ENCODE measurements at places on chromosomes 11 and 22.
A peak's percentile ranks its signal among the peaks of the same experiment; 100 is the strongest.

GRCh38 chr22:33873666-33874065 lies 46.6 kb downstream of the LARGE1 start:
- no peak for DNase-seq

GRCh38 chr11:121435132-121435531 lies 17.0 kb upstream of the SORL1 start:
- no peak for DNase-seq

- DNase-seq, result no peak
These were observed 336.2 kb downstream of the ETS1 start for GRCh38 chr11:128251140-128251539.

DNA sequence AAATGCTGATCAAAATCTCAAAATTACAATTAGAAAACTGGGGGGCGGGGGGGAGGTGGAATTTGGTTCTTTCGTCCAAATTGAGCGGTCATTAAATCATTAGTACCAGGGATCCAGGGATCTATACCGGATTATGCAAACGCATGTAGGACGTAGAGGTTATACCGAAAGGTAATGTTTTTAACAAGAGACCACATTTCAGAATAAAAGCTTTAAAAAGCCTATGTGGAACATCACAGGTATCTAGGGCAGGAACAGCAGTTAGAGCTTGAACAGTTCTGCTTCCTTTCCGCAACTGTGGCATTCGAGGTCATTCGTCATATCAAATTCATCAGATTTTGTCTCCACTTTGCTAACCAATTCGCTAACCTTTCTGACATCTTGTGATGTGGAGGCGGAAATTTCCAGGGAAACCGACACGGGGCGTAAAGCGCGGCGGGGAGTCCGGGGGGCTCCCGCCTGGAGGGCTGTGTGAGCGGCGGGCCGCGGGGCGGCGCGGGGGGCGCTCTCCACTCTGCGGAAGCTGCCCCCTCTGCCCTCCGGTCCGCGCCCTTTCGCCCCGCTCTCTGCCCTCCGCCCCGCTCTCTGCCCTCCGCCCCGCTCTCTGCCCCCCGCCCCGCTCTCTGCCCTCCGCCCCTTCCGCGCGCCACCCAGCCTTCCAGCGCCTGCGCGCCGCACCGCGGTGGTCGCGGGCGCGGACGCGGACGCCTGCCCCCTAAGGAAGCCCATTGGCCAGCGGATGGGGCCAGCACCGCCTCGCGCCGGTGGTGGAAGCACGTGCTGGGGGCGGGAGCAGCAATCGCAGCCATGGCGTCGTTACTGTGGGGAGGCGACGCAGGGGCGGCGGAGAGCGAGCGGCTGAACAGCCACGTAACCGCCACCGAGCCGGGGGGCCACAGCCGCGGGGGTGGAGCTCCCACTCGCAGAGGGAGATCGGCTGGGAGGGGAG lies at the start of gene DDX25:
DDX25 (plus strand) TSS at position 798 of the 949 bp plus-strand sequence; CDS start at position 808, 10 bp downstream.
- DNase-seq, result peak; percentile 77

DNA sequence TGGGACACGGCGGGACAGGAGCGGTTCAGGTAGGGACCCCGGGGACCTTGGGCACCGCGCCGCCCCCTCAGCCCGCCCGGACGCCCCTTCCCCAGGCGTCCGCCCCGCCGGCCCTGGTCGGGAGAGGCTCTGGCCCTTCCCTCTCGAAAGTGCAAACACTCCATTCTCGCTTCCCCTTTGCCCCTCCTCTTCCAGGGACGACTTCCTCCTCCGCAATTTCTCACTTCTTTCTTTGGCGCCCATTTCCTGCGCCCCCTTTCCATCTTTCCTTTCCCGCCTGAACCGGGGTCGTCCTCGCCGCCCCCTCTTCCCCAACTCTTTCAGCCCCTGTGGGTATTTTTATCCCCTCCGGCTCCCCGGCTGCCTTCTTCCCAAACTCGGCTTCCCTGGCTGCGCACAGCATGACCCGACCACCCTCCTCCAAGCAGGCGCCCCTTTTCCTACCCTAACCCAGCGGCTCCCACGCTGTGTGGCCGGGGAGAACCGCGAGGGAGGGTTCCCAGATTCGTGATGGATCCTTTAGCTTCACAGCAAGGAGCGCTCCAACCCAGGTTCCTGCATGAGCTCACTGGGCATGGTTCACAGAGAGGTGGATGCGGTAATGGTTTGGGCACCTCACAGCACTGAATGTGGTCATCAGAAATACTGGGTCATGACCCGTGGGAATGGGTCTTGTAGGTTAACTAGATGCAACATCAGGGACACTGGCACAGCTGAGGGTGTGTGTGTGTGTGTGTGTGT lies 689 bp downstream of the RAB39A start:
- DNase-seq, result no peak

DNA sequence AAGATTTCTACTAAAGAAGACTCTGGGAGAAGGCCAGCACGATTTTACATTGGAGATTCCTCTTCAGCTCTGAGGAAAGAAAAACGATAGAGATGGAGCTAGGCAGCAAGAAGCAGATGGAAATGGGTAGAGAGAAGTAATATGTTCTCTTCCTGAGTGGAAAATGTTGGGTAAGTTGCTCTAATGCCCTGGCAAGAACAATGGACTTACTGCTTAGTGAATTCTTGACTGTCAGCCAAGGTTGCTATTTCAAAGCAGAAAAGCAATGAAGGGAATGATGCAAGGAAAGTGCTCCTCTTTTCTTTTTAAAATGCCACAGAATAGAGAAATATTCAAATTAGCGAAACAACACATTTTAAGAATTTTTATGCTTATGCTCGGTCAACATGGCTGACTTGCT lies 38.4 kb upstream of the CWF19L2 start:
- no peak for DNase-seq

- no peak for DNase-seq
These were observed 134.7 kb upstream of the PGR start for GRCh38 chr11:101264306-101264705.

DNA sequence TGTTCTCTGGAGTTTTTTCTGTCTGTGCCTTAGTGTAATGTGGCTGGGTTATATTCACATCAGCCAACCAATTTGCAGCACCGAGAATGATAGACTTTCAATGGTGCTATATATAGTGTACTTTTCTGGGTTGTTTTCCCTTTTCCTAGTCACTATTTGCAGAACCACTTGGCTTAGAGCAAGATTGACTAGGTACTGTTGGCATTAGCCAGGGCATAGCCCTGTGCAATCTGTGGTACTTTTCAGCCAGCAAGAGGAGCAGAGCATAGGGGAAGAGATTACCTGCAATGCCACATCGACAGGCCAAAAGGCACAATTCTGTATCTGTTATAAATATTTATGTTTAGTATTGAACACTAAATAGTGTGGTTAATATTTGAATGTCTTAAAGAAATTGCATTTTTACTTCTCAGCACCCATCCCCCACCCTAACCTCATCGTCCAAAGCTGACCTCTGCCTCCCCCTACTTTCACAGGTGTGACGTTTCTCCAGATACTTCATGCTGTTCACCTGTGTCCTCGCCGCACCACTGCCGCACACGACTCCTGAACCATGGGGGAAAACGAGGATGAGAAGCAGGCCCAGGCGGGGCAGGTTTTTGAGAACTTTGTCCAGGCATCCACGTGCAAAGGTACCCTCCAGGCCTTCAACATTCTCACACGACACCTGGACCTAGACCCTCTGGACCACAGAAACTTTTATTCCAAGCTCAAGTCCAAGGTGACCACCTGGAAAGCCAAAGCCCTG lies 51.4 kb downstream of the MICAL2 start:
- no peak for DNase-seq

GRCh38 chr11:73384531-73384871 lies 8.3 kb downstream of the RELT start:
- no peak for DNase-seq

GRCh38 chr22:17977371-17977770 lies 47.0 kb downstream of the MICAL3 start:
- no peak for DNase-seq

GRCh38 chr11:43818220-43818619 lies 62.4 kb upstream of the ALKBH3 start:
- no peak for DNase-seq

DNA sequence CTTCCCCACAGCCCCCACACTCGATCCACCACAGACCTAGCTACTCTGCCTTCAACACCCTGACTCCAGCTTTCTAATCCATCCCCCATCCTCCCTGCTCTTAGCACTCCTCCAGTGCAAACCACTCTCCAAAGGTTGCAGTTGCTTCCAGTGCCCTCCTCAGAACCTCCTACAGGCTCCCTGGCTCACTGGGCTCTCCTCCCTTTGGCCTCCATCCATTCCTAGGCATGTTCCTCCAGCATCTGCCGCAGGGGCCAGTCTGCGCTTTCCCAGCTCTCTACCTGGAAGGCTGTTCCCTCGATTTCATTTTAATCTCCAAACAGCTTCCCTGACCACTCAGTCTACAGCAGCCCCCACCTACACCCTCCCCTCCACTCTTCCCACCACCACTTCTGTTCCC lies 133.8 kb downstream of the SPATA19 start:
- no peak for DNase-seq

- DNase-seq, result no peak
These were observed 44.6 kb downstream of the APOL1 start for GRCh38 chr22:36297568-36297967.

DNA sequence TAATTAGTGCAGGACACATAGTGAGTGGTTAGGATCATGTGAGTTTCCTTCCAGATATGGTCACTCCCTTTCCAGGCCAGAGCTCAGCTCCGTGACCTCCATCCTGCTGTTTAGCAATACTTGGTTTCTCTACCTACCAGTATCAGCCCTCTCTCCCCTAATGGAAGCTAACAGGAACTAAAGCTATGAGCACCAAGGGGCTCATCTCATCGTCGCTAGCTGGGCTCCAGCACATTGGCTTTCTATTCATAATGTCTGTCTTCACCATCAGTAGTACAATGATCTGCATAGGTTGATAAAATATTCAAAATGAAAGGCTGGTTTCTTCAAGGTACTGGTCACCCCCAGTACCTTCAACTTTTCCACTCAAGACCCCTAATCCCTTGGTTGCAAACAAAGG lies 2.4 kb upstream of the GALNT18 start:
- no peak for DNase-seq

DNA sequence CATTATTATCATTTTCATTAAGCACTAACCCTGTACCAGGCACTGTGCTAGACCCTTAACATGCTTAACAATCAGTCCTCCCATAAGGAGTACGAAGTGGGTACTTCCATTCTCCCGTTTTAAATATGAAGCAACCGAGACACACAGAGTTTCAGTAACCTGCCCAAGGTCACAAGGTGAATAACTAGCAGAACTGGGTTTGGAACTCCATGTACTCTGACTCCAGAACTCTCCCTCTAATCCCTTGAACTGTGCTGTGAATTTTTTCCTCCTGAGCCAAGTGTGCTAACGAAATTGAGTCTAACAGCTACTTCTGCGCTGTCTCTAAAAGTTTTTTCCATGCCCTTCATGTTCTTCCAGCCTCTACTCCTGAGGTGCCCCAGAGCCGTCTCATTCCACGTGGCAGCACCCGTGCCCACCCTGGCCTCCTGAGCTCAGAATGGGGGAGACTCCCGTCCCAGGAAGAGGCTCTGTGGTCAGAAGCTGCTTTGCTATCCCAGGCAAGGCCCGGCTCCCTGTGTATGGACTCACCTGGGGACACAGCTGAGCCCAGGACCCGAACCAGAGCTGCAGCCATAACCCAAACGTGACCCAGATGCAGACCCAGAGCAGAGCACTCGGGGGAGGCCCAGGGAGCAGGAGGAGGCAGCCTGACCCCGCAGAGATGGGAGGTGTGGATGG lies 8.6 kb upstream of the TRIM29 start:
- no peak for DNase-seq

DNA sequence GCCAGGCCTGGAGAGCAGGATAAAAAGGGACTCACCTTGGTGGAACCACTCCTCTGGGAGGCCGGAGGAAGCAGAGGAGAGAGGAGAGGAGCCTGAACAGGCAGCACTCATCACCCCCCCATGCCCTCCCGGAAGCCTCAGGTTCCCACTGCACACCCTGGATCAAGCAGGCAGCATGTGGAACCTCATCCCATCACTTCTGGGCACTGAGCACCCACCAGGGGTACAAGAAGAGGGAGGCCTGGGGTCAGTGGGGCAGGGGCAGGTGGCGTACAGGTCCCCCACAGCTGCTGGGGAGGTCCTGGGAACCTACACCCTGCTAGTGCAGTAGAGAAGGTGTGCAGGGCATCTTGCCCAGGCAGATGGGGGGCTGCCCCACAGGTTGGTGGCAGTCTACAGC lies 35.1 kb upstream of the TXNRD2 start:
- DNase-seq, result no peak

DNA sequence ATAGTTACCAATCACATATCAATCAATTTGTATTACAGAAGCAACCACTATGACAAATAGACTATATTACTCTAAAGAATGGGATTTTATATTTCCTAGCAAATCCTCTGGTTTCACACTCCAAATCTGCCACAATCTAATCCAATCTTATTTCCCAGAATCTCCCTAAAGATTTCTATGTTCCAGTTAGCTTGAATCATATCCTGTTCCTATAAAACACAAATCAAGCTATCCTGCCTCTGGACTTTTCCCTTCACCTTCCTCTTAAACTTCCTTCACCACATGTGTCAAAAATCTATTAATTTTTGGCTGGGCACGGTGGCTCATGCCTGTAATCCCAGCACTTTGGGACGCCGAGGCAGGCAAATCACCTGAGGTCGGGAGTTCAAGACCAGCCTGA lies 50.0 kb downstream of the PIK3C2A start:
- DNase-seq, result no peak

DNA sequence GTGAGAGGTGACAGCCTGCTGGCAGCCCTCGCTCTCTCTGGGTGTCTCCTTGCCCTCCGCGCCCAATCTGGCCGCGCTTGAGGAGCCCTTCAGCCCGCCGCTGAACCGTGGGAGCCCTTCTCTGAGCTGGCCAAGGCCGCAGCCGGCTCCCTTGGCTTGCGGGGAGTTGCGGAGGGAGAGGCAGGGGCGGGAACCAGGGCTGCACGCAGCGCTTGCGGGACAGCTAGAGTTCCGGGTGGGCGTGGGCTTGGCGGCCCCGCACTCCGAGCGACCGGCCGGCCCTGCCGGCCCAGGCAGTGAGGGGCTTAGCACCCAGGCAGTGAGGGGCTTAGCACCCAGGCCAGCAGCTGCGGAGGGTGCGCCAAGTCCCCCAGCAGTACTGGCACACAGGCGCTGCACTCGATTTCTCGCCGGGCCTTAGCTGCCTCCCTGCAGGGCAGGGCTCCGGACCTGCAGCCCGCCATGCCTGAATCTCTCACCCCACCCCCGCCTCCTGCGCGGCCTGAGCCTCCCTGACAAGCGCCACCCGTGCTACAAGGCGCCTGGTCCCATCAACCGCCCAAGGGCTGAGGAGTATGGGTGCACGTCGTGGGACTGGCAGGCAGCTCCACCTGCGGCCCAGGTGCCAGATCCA lies 1526.1 kb downstream of the FAM181B start:
- no peak for DNase-seq

GRCh38 chr11:44915621-44916020 lies 35.1 kb downstream of the TP53I11 start:
- no peak for DNase-seq

GRCh38 chr22:49738566-49738965 lies 89.1 kb downstream of the BRD1 start:
- no peak for DNase-seq

GRCh38 chr11:45665206-45665932 lies at the start of gene CHST1:
TSS of gene CHST1 (minus strand) at chr11:45665622. CDS start at chr11:45650923, 14,699 bp downstream.
- peak; percentile 20 for DNase-seq

DNA sequence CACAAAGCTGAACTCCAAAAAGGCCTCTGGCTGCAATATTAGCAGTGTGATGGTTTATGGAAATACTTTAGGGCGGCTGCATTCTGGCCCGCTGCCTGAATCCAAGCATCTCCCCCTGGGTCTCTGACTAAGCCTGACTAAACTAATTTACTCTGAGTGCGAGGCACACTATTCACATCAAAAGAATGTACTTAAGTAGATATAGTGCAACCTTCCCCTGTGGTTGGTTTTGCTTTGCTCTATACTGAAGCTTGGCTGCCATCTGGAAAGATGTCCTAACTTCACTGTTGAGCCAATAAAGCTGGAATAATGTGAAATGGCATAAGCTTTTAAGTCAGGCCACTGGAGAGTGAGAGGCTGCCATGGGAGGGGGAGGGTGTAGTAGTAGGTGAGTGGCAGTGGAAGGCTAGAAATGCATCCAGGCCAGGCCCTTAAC lies 321.6 kb downstream of the AASDHPPT start:
- DNase-seq, result no peak

Data from NCI-H1930 (cell line).